ENCODE measurements at places on chromosomes 7 and 10. TPM values are rescaled to one million over a fixed set of nuclear protein-coding genes. Genes with fewer than 3 reads are reported as not detected.

PAPOLB gene
- total RNA-seq, result 0.31 TPM

OGDHL gene
- total RNA-seq, result 0.62 TPM

TMEM140 gene
- total RNA-seq, result 21.8 TPM

FKBP6 gene
- total RNA-seq, result not detected

MIOS gene
- 25.5 TPM for total RNA-seq

- no peak for ATAC-seq
Observed at GRCh38 chr10:100103581-100103980, 21.9 kb upstream of the CPN1 start.

GRCh38 chr7:31957090-31957720, 113.0 kb downstream of the PDE1C start:
- ATAC-seq, result no peak

- ATAC-seq, result peak; percentile 83
Observed at GRCh38 chr7:120168066-120168465, 104.9 kb upstream of the KCND2 start.

- no peak for ATAC-seq
Observed at GRCh38 chr7:155874411-155874810, 62.1 kb upstream of the SHH start.

DNA sequence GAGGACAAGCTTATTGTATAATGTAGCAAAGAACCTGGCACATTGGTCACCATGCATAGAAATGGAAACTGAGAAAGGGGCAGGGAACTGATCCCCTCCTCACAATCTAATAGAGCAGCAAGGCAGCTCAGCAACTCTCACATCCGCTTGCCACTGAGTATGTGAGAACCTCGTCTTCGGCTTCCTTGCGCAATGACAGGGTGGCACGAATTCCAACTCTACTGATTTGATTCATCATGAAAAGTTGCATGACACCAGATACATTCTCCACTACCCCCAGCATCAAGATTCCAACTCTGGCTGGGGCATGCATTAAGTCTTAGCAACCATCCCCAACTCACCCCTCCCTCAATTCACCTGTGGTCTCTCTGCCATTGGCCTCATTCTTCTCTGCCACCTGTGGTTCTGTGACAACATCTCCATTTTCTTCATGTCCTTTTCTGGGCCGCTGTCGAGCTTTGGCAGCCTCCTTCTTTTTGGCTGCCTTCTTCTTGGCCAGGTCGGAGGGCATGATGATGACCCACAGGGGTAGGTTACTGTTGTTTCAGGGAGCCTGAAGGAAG, 976 bp downstream of the ABCF2 start:
- no peak for ATAC-seq

DNA sequence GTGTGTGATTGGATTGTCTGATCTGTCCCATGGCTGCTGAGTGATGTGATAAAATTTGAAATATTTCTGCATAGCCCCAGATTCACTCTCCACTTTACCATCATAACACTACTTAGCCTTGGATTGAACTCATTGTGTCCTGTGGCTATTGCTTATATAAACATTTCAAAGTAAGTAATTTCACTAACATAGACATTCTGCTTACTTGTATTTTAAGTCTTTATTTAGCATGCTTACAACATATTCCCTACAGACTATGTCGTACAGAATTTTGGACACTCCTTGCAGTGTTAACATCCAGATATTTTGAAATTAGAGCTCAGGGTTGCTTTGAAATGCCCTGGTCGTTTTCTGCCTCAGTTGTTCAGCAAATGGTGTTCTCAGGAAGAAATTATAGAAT, 117.6 kb downstream of the LRRC4 start:
- ATAC-seq, result no peak

DNA sequence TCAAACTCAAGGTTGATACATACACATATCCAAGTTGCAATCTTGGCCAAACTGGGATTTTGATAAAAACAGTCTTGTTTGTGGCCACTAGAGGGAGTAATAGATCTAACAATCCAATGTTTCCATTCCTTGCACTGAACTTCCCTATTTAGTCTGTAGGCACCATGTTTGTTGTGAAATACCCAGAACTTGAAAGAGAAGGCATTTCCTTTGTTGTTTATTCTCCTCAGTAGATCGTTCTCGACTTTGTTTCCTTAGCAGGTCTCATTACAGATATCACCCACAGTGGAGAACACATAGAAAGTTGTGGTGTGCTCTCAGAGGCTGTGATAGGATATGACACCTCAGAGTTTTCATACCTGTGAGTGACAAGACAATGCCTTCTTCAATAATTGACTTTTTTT, 70.3 kb upstream of the MXI1 start:
- peak; percentile 82 for ATAC-seq

GRCh38 chr7:123972045-123972444, 47.0 kb downstream of the SPAM1 start:
- ATAC-seq, result no peak

GRCh38 chr7:6475433-6476186, 27.9 kb upstream of the DAGLB start:
- no peak for ATAC-seq

DNA sequence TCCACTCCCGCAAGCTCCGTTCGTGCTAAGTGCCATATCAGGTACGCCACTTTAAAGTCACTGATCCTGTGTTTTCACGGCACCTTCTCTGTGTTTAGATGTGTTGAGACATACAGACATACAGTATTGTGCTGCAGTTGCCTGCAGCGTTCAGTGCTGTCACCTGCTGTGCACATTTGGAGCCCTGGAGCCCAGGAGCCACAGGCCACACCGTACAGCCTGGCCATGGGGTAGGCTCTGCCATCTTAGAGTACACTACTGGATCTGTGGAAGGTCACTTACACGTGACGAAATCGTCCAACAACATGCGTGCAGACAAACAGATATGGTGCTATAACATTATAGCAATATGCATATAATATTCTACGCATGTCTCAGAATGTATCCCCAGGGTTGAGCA, 111.3 kb downstream of the ELFN1 start:
- ATAC-seq, result no peak

DNA sequence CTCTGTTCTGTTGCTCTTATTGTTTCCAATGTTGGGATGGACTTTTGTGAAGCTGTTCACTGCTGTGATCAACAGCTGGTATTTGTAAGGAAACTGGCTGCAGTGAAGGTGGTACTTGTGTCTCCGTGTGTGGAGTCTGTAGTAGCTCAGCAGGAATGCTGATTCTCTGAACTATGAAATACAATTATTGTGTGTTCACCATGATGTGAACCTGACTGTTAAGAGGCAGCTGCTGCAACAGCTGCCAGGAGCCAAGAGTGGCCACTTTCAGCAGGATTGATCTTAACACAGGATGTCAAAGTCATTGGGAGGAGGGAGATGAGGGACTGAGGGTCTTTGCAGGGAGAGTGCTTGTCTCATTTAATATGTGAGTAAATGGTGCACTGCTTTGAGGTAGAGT, 13.9 kb downstream of the VSTM2A start:
- no peak for ATAC-seq

- no peak for ATAC-seq
Observed at GRCh38 chr7:145928937-145929336, 187.7 kb upstream of the CNTNAP2 start.

GRCh38 chr7:144908943-144909556, 73.2 kb upstream of the TPK1 start:
- ATAC-seq, result no peak

GRCh38 chr10:91389636-91390512, 20.3 kb upstream of the HECTD2 start:
- peak; percentile 74 for ATAC-seq

GRCh38 chr10:47340608-47341170, 7.5 kb upstream of the RBP3 start:
- peak; percentile 48 for ATAC-seq

DNA sequence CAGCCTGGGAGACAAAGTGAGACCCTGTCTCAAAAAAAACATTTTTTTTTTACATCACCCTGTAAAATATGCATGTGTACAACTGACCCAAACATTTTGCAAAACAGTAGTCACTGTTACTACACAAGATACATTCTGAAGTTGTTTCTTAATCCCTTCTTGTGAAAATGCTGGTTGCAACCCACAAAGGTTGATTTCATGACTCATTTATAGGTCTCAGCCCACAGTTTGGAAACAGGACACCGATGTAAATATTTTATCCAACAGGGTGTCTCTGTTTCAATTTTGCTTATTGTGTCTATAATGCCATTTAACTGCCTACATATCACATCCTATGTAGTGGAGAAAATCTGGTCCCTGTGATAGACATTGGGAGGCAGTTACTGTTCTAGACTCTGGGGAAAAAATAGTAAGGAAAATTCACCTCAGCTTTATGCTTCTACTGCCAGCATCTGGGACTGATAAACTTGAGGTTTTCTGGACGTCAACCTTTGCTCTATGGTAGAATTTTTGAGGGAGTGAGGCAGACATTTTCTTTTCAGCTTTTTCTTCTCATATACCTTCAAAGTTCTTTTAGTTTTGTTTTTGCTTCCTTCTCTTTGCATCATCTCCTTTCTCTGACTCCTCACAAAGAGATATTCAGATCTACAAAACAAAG, 1.6 kb upstream of the RAB19 start:
- no peak for ATAC-seq

DNA sequence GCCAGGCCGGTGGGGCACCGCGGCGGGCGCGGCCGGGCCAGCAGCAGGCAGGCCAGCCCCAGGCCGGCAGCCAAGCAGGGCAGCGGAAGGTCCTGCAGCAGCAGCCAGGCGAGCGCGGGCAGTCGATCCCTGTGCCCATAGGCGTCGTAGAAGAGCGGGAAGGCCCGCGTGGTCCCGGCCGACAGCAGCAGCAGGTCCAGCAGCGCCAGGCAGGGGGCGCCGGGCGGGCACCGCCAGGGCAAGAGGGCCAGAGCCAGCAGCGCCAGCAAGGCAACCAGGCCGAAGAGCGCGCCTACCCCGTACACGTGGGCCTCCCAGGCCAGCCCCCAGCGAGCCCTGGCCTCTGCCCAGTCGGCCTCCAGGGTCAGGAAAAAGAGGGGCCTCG, 8.4 kb upstream of the RBM28 start:
- ATAC-seq, result peak; percentile 82

- no peak for ATAC-seq
Observed at GRCh38 chr10:113515161-113515560, 37.7 kb upstream of the HABP2 start.

DNA sequence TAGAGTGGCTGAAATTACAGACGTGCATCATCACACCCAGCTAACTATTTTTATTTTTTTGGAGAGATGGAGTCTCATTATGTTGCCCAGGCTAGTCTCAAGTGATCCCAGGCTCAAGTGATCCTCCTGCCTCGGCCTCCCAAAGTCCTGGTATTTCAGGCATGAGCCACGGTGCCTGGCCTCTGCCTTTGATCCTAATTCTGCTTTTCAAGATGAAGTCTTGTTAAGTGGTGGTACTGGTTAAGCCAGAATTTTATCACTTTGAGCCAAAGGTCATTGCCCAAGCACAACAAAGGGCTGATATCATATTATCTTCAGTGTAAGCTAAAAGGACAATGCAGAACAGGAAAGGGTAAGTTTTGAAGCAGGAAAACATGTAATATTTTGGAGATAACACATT, 64.2 kb downstream of the MYOF start:
- ATAC-seq, result no peak

GRCh38 chr7:116906391-116906790, 44.0 kb downstream of the CAPZA2 start:
- no peak for ATAC-seq

DNA sequence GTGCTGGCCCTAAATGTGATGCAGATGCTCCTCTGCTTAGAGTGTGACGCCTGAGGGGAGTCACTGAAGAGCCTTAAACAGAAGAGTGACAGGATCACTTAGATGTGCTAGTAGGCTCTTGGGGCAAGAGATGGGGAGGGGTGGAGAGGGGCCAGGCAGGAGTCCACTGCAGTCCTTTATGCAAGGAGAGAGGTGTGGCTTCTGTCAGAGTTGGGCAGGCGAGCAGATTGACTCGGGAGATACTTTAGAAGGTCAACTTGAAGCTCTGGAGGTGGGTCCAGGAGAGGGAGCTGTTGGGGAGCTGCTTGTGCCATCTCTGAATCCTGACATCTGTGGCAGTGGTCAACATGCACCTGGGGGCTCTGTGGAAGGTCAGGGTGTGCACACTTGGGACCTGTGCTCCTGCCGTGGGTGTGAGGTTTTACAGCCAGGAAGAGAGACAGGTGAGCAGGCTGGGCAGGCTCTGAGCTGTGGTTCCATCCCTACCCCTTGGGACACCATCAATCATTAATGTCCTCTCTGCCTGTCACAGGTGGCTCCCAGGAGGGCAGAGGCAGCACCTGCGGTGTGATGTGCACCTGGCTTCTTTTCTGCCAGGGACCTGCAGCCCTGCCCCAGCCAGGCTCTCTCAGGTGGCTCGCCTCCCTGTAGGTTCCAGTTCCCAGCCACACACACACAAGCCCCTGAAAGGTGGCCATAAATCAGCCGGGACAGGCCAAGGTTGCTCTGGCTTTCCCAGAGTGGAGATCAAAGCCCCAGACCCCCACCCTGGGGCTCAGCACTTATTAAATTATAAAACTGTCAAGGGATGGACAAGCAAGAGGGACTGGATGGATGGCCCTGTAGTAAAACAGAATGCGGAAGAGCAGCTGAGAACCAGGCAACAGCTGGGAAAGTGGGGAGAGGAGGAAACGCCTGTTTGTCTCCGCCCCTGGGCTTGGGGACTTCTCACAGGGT, 14.0 kb downstream of the NEURL1 start:
- no peak for ATAC-seq

DNA sequence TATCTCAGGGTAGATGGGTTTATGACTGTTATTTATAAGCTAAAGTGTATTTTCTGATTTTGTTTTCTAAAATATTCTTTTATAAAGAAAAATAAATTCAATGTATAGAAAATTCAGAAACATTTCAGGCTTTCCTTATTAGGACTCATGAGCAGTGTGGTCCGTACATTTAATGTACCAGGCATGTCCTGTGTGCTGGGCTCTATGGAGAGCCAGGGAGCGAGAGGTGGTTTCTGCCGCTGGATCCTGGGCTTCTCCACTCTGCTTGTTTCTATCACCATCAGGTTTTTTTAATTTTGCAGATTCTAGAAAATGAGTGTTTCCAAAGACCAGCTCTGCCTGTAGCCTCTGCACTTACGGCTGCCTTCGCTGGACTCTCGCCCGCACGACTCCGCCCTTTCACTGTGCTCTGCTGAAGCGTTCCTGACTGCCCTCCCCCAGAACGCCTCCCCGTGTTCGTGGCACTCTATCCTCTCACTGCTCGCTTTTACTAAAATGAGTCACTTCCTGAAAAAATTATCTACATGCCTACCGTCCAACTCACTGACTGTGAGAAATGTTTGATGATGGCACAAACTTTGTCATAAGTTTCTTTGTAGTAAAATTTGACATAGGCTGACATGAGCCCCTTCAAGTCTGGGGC, 188.5 kb downstream of the ZMYND11 start:
- peak; percentile 98 for ATAC-seq

All from gastroesophageal sphincter (tissue), 4 donors.